Activated T-helper 2 cell treated with anti-CD3 and anti-CD28 coated beads, Interferon-gamma antibody, Interleukin-2, Interleukin-4, amounts not matched to agents 10 μg/mL and 5 μg/mL and 100 μg/mL, durations not matched to agents 14 hours and 24 hours and 36 hours (primary cell): ENCODE measurements at places on chromosomes 7 and 10. TPM values are rescaled to one million over a fixed set of nuclear protein-coding genes. Genes with fewer than 3 reads are reported as not detected.

CAV2 gene
- total RNA-seq: not detected in 2 replicates

WNT2 gene
- not detected in 2 replicates for total RNA-seq

NME8 gene
- not detected in 2 replicates for total RNA-seq

AGAP5 gene
- total RNA-seq: 18.2 and 18.8 TPM in 2 replicates

INMT gene
- not detected in 2 replicates for total RNA-seq

IPMK gene
- total RNA-seq: 7.5 and 7.7 TPM in 2 replicates

SORCS3 gene
- total RNA-seq: not detected in 2 replicates
